ENCODE measurements at places on chromosomes 3 and 15.

GRCh38 chr3:162670181-162670580, 1173.6 kb downstream of the OTOL1 start:
- DNase-seq, result no peak

DNA sequence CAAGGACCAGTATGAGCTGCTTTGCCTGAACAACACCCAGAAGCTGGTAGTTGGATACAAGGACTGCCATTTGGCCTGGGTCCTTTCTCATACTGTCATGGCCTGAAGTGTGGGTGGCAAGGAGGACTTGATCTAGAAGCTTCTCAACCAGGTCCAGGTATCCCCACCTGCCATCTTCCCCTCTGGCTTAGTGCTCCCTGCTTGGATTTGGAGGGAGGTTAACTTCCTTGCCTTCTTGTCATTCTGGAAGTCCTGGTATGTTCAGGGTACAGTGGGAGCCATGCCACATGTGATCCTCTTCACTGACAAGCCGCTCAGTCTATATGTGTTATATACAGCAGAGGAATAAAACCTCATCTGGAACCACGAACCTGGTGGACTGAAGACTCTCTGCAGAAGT, 37.7 kb upstream of the TOPBP1 start:
- peak; percentile 6 for DNase-seq

DNA sequence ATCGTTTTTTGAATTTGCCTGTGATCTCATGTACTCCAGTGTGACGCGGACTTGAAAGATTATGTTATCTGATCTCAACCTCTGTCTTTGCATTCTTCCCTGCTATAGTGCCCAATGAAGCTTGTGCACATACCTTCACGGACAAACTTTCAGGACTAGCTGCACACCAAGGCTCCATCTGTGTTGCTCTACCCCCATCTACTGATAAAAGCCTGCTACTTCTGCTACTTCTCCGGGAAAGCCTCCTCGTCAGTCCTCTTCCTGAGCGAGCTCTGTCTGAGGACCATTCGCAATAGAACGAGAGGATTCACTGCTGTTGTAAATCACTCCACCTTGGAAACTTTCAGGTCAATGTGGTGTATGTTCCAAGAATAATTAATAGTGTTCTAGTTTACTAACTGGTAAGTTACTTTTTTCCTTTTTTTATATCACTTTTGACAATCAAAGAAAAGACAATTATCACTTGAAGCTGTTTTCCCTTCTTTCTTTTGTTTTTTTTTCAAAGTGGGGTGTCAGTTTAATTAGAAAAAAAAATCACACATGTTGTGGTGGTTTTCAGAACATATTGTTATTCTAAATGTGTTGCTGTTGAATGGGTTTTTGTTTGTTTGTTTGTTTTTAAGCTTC, 217.6 kb downstream of the ARRDC4 start:
- no peak for DNase-seq

DNA sequence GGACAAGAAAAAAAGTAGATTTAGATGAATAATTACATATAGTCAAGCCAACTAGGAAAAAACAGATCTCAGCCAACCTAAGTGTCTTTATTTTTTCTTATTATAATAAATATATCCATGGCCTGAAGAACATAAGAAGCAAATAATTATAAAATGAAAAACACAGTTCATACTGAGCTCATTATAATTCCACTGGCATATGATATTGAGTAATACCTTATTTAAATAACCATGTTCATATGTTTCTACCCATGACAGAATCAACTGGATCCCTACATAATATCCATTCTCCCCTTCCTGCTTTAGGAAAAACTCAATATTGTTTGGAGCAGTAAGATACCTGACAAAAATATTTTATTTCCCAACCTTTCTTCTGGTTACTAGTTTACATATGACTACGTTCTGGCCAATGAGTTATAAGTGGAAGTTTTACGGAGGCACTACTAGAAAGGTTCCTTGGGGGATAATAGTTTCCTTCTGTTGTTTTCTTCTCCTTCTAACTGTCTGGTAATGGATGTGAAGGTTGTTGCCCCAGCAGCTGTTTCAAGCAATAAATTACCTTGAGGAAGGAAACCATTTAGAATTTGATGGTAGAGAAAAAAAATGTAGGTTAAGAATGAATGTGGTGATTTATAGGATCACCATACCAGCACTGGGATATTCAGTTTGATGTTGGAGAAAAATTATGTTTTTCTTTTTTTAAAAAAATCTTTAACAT, 184.1 kb upstream of the MBNL1 start:
- no peak for DNase-seq

GRCh38 chr3:100257586-100257985, 3.2 kb upstream of the TBC1D23 start:
- no peak for DNase-seq

GRCh38 chr3:87398168-87398801, 121.9 kb upstream of the POU1F1 start:
- DNase-seq, result no peak

- DNase-seq, result no peak
Observed at GRCh38 chr3:10806006-10806405, 10.0 kb upstream of the SLC6A11 start.

GRCh38 chr3:194640829-194641228, 7.6 kb upstream of the TMEM44 start:
- no peak for DNase-seq

DNA sequence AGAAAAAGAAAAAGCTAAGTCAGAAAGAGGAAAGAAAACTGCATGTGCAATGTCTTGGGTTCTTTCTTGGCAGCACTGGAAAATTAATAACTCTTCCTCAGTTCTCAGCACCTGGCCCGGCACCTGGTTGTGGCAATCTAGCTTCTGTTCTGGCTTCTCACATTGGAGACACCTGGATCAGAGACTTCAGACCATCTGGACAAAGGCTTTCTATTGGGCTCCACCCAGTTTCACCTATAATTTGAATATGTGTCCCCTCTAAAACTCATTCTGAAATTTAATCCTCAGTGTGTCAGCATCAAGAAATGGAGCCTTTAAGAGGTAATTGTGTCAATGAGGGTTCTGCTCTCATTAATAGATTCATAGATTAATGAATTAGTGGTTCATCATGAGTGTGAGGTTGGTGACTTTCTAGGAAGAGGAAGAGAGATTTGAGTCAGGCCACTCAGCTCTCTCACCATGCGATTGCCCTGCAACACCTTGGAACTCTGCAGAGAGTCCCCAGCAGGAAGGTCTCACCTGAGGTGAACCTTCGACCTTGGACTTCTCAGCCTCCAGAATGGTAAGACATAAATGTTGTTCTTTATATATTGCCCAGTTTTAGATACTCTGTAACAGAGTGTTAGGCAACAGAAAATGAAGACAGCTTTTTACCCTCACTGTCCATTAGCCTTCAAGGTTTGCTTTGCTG, 679.9 kb downstream of the NTRK3 start:
- no peak for DNase-seq

- DNase-seq, result no peak
Observed at GRCh38 chr15:43489191-43489590, 3.8 kb downstream of the TP53BP1 start.

DNA sequence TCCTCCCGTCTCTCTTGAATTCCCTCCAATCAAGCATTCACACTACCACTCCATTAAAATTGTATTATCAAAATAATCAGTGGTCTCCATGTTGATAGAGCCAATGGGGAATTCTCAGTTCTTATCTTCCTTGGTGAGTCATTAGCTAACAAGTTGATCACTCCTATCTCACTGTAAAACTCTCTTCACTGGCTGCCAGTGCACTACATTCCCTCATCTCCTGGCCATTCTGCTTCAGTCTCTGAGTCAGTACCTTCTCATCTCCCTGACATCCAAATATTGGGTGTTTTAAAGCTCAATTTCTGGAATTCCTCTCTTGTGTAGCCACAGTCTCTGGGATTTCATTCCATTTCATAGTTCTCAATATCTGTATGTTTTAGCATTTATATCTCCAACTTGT, 175.2 kb downstream of the ALDH1A2 start:
- no peak for DNase-seq

- no peak for DNase-seq
Observed at GRCh38 chr3:185726254-185726967, 98.4 kb downstream of the IGF2BP2 start.

DNA sequence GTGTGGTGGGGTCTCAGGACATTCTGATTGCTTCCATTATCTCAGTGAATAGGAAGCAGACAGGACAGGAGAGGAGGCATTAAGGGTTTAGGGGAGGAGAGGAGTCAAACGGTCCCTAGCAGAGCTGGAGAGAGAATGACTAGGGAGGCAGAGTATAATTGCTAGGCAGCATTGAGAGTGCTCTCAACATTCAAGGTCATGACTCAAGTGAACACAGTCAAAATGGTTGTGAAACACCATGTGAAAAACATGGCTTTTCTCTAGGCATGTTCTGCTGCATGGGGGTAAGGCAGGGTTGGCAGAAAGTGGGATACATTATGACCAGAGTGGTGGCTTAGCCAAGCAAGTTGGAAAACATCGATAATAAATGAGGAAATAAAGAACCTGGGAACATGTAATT, 19.5 kb upstream of the HRH1 start:
- no peak for DNase-seq

DNA sequence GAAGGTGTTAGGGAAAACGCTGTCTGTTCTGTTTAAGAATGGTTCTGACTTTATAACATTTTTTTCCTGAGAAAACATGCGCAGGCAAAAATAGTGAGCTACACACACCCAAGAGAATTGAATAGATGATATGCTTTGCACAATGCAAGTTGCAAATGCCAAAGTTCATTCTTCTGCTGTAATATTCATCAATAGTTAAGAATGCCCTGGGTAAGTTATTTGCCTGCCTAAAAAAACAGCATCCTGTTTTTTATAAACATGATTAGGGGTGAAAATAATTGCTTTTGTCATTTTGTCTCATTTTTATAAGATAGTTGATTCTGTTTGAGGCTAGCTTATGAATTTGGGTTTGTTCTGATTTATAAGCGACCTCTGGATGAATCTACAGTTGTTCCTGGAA, 99.4 kb downstream of the DTWD1 start:
- DNase-seq, result no peak

GRCh38 chr15:84908564-84908963, 24.1 kb downstream of the SLC28A1 start:
- DNase-seq, result no peak

DNA sequence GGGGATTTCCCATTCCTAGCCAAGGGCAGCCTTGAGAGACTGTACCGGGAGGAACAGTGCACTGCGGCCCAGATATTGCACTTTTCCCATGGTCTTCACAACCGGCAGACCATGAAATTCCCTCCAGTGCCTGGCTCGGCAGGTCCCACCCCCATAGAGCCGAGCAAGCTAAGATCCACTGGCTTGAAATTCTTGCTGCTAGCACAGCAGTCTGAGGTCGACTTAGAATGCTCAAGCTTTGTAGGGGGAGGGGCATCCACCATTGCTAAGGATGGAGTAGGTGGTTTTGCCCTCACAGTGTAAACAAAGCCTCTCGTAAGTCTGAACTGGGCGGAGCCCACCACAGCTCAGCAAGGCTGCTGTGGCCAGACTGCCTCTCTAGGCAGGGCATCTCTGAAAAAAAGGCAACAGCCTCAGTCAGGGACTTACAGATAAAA, 156.3 kb downstream of the FRMD5 start:
- DNase-seq, result no peak

DNA sequence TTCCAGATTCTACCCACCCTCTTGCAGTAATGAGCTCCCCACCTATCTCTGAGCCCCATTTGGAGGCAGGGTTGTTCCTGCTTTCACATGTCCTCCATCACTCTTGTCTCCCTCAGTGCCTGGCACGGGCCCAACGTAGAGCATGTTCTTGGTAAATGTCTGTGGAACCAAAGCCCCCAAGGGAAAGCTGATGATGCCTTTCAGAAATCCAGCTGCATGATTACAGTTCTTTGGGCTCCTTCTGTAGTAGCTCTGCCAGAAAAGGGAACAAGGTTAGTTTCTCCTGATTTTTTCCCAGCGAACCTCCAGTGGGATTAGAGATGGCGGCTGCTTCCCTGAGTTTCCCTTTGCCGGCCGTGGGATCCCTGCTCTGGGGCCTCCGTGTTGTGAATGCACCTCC, 39.3 kb downstream of the CGNL1 start:
- no peak for DNase-seq

GRCh38 chr3:195591220-195591619, 7.5 kb upstream of the APOD start:
- DNase-seq, result no peak

- DNase-seq, result no peak
Observed at GRCh38 chr3:114093596-114093995, 37.1 kb downstream of the QTRT2 start.
